ENCODE measurements at places on chromosomes 6 and 20.

DNA sequence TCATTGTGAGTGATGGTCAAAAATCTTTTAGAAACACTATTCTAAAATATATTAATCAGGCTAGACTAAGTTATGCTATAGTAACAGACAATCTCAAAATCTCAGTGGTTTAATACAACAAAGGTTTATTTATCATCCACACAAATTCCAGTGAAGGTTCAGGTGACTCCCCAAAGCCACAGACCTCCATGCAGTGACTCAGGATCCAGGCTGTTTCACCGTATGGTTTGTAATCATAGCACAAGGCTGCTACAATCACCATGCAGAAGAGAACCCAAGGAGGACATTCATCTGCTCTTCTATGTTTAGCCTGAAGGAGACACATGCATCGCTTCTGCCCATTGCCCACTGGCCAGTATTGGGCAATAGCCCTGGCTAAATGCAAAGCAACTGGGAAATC, 46.2 kb downstream of the BFSP1 start:
- no peak for DNase-seq

- DNase-seq, result no peak
Measured at GRCh38 chr6:35833536-35833935, 28.4 kb downstream of the LHFPL5 start.

- DNase-seq, result no peak
Measured at GRCh38 chr6:9612489-9612888, 802.4 kb downstream of the TFAP2A start.

DNA sequence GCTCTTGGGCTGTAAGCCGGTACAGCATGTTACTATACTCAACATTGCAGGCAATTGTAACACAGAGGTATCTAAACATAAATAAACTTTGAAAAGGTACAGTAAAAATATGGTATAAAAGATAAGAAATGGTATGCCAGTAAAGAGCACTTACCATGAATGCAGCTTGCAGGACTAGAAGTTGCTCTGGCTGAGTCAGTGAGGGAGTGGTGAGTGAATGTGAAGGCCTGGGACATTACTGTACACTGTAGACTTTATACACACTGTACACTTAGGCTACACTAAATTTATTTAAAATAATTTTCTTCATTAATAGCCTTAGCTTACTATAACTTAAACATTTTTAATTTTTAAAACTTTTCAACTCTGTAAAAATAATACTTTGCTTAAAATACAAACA, 37.8 kb upstream of the ANKEF1 start:
- DNase-seq, result no peak

- DNase-seq, result peak; percentile 47
Measured at GRCh38 chr6:99412065-99412464, 13.0 kb downstream of the PNISR start.

DNA sequence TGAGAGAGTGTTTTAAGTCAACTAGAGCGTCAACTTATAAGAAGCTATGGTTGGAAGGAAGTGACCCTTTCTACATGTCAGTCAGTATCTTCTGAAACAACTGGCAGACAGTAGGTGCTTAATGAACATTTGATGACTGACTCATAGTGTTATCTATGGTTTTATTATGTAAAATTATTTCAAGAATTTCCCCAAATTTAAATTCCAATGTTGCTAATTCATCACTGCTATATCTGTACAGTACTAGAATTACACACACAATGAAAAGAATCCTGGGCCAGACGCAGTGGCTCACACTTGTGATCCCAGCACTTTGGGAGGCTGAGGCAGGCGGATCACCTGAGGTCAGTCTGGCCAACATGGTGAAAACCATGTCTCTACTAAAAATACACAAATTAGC, 721.4 kb upstream of the FLRT3 start:
- DNase-seq, result no peak

DNA sequence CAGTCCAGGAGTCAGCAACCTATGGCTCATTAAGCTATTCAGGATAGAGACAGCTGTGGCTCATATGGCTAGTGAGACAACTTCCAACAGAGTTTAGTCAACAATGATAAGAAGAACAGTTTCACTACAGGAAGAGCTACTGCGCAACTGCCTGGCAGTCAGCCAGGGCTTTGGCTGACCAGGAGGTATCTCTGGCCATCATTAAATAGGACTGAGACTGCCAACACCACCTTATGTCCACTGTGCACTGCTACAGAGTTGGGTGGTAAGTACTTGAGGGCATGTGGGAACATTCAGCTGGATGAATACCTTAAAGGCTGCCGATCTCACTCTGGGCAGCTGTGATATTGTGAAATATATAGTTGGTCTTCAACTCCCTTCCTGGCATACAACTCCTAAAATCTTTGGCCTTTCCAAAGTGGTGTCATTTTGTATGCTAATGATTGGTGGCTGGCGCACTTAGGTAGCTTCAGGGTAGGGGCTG, 52.2 kb upstream of the FAM83C start:
- no peak for DNase-seq

DNA sequence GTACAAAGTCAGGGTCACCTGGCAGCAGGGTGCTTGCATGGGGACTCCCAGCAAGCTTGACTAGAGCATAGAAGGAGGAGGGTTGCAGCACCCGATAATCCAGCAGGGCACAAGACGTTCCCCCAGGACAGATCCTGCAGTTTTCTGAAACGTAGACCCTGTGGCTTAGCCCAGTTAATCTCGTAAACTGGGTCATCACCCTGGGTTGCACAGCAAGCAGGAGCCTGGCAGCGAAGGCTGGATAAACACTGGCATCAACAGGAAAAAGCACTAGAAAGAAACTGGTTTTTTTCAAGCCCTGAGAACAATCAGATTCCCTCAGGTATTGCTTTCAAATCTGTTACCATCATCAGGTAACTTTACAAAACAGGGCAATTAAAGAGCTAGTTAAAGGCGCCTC, 92.6 kb downstream of the PDE7B start:
- no peak for DNase-seq

- no peak for DNase-seq
Measured at GRCh38 chr6:11410539-11411307, 126.8 kb upstream of the TMEM170B start.

DNA sequence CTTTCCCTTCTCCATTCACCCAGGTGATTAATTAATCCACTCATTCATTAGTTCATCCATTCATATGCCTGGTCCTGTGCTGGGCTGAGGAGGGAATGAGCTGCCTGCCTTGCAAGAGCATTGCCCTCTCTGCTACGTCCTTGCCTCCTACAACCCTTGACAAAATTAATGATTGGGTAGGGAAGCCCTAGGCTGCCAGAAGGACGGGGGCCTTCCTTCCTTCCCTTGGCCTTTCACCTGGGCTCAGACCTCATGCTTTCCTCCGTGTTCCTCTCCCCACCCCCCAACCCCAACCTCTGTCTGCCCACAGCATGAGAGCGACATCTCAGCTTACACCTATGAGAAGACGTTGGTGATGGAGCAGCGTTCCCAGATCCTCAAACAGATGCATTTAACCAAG, 25.6 kb downstream of the SLC12A5 start:
- DNase-seq, result no peak

DNA sequence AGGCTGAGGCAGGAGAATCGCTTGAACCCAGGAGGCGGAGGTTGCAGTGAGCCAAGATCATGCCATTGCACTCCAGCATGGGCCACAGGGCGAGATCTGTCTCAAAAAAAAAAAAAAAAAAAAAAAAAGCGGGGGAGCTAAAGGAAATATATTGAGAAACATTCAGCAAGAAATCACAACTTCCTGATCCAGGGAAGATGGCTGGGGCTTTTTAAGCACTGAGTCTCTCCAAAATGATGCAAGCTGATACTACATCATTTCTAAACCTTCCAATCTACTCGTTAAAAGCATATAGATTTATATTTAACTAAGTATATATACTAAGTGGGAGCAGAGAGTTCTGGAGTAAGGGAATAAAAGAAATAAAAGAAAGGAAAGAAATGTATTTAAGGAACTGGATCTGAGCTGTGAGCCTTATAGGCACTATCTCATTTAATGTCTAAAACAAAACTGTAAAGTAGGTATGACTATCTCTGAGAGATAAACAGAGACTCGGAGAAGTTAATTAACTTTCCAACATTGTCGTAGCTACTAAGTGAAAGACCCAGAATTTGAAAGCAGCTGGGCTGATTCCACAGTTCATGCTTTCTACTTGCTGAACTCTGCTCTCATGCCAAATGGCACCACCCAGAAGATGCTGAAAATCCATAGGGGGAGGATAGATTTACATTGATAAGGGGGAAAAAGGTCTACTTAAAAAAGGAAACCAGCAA, 215.0 kb upstream of the MARCKS start:
- DNase-seq, result no peak

GRCh38 chr6:118284736-118285360, 263.2 kb upstream of the PLN start:
- DNase-seq, result peak; percentile 34

GRCh38 chr20:9516234-9516871, 2.0 kb downstream of the LAMP5 start:
- DNase-seq, result no peak

DNA sequence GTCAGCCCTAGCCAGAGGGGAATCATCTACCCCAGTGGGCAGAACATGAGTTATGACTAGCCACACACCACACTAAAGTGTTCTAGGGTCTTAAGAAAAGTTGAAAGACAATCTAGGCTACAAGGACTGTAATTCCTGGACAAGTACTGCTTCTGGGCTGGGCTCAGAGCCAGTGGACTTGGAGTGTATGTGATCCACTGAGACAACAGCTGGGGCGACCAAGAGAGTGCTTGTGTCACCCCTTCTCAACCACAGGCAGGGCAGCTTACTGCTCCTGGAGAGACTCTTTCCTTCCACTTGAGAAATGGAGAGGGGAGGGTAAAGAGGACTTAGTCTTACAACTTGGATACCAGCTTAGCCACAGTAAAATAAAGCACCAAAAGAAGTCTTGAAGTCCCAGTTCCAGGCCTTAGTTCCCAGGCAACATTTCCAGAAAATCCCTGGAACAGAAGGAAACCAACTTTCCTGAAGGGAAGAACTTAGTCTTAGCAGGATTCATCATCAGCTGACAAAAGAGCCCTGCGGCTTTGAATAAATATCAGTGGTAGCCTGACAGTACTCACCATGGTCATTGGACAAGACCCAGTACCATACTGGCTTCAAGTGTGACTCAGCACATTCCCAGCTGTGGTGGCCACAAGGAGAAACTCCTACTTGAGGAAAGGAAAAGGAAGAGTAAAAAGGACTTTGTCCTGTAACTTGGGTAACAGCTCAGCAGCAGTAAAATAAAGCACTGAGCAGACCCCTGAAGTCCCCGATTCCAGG, 355.1 kb upstream of the ADGRB3 start:
- DNase-seq, result no peak

GRCh38 chr6:33301877-33302276, 3.1 kb upstream of the RGL2 start:
- DNase-seq, result no peak

- DNase-seq, result no peak
Measured at GRCh38 chr6:105193647-105194046, 13.8 kb upstream of the POPDC3 start.

- DNase-seq, result no peak
Measured at GRCh38 chr20:33857722-33858563, 46.8 kb downstream of the CHMP4B start.

DNA sequence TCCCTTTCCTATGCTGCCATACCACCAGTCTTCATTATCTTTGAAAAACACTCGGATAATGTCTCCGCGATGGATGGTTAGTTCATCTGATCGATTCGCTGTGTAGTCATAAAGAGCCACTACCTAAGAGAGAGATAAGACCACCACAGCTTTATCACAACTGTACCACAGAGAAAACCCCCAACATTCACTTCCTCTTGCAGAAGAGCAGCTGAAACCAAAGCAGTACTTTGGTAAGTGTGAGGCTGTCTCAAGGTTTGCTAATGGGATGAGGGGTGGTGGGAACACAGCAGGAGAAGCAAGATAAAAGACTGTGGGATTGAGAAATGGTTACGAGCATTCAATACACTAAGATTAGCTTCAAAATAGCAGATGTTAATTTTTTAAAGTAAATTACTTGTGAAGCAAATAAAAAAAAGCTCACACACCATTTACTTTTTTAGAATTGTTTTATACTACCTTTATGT, 142.1 kb downstream of the MYB start:
- no peak for DNase-seq

GRCh38 chr6:10382322-10382721, 32.6 kb downstream of the TFAP2A start:
- no peak for DNase-seq

DNA sequence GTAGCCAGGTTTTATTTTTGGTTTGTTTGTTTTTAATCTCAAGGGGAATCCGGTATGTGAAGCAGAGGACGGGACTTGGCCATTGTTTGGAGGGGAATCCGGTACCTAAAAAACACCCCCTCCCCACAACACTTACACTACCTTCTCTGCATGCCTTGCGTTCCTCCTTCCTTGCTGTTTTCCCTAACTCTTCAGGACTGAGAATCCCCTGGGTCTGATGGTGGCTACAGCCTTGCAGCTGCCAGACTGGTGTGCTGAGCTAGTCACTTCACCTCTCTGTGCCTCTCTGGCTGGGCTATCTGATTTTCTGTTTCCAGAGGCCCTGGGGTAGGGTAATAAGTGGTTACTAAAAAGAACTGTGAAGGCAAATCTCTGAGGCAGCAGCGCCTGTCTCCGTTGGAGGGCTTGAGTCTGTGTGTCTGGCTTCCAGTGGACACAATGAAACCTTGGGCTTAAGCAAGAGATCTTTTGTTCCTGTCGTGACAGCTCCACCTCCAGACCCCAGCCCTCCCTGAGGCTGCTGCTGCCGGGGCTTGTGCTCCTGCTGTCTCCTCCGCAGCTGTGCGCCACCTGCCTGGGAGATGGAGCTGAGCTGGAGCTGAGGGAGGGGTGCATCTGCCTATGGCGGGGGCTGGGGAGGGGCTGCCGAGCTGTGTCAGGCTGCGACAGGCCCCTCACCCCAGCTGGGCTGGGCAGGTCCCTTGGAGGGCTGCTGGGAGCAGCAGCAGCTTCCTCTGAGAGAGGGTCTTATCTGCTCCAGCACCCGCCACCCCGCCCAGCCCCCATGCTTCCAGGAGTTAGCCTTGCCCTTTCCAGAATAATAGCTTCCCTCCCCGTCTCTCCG, 65.8 kb upstream of the CCDC167 start:
- DNase-seq, result no peak

DNA sequence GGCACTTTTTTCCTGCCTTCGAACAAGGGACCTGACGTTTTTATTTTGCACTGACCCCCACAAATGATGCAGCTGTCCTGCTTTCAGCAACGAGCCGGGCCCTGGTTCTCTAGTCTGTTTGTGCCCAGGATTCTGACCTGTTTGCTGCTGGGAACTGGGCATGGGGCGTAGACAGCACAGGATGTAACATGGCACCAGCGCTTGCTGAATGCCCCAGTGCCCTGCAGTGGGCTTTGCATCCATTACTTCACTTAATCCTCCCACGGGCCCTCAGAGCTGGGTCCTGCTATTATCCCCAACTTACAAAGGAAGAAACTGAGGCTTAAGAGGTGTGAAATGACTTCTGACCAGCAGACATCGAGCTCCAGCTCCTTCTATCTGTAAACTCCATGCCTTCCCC, 80.4 kb upstream of the PMEPA1 start:
- DNase-seq, result no peak

- no peak for DNase-seq
Measured at GRCh38 chr6:95203153-95203754, 374.1 kb upstream of the MANEA start.
